ENCODE measurements at places on chromosomes 16 and 17.

DNA sequence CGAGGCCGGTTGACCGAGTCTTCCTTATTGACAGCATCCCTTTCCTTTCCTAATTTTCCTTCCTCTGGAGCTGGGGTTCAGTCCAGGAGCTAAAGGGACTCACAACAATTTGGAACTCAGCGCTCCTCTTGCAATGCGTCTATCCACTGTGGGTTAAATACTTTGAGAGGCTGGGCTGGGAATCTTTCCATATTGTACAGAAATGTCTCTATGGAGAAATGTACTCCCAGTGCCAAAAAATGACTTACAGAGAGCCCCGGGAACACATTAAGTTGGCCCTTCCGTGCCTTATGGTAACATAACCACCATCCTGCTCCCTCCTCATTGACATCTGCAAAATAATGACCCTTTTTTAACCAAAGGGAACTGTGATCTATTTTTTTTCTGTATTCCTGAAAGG lies 192.8 kb downstream of the FTO start:
- no peak for DNase-seq

DNA sequence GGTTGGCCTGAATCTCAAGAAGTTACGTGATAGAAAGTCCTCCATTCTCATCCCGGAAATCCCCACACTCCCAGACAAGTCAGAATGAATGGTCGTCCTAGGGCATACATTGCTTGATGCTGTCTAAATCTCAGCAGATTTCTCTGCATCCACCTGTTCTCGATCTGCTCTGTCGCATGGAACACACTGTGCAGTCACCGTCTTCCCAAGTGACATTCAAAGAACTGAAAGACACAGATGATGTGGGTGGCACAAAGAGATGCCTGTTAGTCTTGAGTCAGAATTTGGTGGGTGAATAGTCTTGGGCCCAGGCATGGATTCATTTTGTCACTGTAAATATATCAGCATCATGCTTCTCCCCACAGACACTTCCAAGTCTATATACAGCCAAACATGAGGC lies 518 bp upstream of the KRTAP9-3 start:
- DNase-seq = no peak

- DNase-seq = no peak
Measured at GRCh38 chr17:74452033-74452840, 14.2 kb upstream of the CD300A start.

- no peak for DNase-seq
Measured at GRCh38 chr17:56723421-56723820, 110.3 kb downstream of the C17orf67 start.

- DNase-seq = no peak
Measured at GRCh38 chr17:81608082-81608481, 28.8 kb downstream of the NPLOC4 start.

GRCh38 chr17:81364278-81365147 lies 30.7 kb upstream of the BAHCC1 start:
- no peak for DNase-seq

DNA sequence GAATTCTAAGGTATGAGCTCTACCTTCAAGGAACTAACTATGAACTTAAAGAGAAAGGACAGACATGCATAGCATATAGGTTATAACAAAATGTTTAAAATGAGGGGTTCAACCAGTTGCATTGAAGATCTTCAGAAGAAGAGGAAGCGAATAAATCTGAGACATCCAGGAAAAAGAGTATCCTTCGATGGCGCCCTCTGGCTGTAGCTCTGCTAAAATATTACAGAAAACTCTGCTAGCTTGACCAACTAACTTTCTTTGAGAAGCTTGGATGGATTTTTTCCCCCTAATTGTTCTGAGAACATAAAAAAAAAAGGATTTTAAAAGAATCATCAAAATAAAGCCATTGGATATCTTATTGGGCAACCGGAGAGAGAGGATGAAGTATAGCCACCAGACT lies 659.9 kb upstream of the SOX9 start:
- DNase-seq = peak; percentile 52

- no peak for DNase-seq
Measured at GRCh38 chr17:75115555-75115954, 5.8 kb downstream of the ARMC7 start.

GRCh38 chr16:87647431-87648185 lies 45.3 kb downstream of the JPH3 start:
- DNase-seq = no peak
